ENCODE measurements at places on chromosomes 4 and X.

GRCh38 chr4:155403886-155404285 is 27.1 kb upstream of the MAP9 start:
- peak; percentile 3 for DNase-seq

- no peak for DNase-seq
Measured at GRCh38 chrX:82775426-82775825, 732.7 kb upstream of the POU3F4 start.

GRCh38 chr4:64272432-64272831 is 136.8 kb downstream of the TECRL start:
- no peak for DNase-seq

GRCh38 chrX:155896512-155896911 is 15.4 kb downstream of the VAMP7 start:
- DNase-seq = no peak

DNA sequence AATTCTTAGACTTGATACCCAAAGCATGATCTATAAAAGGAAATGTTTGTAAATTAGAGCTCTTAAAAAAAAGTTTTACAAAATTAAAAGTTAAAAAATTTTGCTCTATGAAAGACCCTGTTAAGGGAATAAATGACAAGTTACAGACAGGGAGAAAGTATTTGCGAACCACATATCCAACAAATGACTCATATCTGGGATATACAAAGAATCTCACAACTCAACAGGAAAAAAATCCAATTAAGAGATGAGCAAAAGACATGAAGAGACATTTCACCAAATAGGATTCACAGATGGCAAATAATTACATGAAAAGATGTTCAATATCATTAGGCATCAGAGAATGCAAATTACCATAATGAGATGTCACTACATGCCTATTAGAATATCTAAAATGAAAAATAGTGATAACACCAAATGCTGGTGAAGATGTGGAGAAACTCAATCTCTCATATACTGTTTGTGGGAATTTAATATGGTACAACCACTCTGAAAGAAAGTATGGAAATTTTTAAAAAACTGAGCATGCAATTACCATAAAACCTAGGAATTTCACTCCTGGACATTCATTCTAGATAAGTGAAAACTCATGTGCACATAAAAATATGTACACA is 100.8 kb upstream of the EOLA2 start:
- DNase-seq = no peak

DNA sequence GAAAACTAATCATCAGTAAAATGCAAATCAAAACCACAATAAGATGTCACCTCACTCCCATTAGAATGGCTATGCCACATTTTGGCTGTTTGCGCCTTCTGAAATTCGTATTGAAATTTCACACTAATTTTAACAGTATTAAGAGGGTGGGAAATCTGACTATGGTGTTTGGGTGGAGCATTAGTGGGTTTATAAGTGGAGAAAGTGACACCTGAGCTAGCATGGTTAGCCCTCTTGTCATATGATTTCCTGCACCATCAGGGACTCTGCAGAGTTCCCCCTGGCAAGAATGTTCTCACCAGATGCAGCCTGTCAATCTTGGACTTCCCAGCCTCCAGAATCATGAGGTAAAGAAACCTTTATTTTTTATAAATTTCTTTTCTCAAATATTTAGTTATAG is 31.6 kb upstream of the BRWD3 start:
- DNase-seq = no peak

- DNase-seq = no peak
Measured at GRCh38 chr4:119932277-119932676, 134.4 kb downstream of the MAD2L1 start.

- DNase-seq = no peak
Measured at GRCh38 chrX:104864296-104864695, 298.3 kb downstream of the IL1RAPL2 start.

DNA sequence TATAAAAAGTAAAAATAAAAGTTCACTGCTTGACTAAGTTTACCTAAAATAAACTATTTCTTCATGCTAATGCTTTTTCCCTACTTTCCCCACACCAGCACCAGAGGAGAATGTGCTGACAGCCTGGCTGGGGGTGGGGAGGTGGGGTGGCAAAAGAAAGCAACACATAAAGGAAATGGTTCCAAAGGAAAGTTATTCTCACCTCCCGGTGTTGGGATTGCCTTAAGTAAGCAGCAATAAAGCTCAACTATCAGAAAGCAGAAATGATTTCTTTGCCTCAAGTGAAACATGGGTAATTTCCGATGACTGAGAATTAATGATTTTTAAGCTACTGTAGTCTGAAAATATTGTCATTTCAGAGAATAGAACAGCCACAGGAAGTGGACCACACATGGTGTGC is 84.5 kb upstream of the DKK2 start:
- DNase-seq = no peak

DNA sequence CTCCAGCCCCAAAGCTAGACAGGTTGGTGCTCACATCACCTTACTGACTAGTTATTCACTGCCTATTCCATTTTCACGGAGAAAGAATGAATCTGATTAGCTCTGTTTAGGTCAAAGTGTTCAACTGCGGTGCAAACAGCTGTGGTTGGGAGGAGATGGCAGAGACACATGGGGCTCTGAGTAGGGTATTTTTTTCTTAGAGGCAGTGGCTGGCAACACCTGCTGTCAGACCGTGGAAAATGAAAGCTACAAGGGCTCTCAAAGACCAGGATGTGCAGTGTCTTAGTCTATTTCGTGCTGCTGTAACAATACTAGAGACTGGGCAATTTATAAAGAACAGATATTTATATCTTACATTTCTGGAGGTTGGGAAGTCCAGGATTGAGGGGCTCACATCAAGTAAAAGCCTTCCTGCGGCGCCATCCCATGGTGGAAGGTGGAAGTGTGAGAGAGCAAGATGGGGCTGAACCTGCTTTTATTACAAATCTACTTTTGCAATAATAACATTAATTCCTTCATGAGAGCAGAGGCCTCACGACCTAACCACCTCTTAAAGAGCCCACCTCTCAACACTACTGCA is 10.6 kb downstream of the NYX start:
- no peak for DNase-seq

DNA sequence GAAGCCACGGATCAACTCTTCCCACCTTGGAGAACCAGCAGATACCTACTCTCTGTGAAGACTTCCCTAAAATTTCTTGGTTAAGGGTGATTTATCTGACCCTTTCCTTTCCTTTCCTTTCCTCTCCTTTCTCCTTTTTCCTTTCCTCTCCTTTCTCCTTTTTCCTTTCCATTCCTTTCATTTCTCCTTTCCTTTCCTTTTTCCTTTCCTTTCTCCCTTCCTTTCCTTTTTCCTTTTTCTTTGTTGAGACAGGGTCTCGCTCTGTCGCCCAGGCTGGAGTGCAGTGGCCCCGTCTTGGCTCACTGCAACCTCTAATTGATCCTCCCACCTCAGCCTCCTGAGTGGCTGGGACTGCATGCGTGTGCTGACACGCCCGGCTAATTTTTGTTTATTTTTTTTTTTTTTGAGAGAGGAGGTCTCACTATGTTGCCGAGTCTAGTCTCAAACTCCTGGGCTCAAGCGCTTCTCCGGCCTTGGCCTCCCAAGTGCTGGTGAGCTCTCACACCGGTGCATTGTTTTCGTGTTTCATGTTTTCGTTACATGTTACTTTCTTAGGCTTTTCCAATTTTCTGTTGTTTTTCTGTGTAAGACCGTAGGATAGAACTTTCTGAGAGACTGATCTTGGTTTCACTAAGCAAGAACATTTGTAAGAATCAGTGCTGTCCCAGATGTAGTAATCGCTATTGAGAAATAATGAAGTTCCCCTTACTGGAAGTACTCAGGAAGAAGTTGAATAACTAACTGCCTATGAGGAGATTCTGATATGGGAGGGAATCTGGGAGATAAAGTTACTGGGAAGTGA is 2.0 kb downstream of the TMEM165 start:
- DNase-seq = peak; percentile 18

- no peak for DNase-seq
Measured at GRCh38 chr4:37641886-37642849, 44.0 kb downstream of the RELL1 start.

DNA sequence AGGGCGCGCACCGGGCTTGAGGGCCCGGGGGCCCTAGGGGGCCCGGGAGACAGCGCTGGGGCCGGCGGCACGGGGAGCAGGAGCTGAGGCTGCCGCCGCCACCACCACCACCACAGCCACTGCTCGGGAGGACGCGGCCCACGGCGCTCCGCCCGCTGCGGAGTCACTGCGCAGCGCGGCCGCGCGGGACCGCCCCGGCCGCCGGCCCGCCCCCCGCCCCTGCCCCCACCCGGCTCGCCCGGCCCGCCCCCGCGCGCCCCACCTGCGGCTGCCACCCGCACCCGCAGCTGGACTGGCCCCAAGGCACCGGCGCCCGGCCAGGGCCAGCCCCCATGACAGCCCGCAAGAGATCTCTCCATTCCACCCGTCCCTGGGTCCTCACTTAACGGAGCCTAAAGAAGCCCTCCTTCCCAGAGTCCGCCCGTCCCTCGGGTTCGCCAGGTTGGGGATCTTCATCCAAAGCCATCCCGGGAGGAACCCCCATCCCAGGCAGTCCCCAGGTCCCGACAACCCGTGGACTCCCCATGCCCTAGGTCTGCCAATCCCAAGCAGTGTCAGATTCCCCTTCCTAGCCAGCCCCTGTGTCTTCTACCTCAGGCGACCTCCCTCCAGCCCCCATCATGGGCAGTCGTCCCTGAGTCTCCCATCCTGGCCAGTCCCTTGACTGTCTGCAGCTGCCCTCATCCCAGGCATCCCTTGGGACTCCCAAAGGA is 40.0 kb upstream of the IQSEC2 start:
- no peak for DNase-seq

- DNase-seq = no peak
Measured at GRCh38 chr4:142683503-142683902, 162.6 kb downstream of the INPP4B start.

Data from NCI-H1436 (cell line).